ENCODE measurements at places on chromosomes 7 and 10.
A peak's percentile ranks its signal among the peaks of the same experiment; 100 is the strongest.

GRCh38 chr10:110487411-110488331 lies 10.0 kb upstream of the DUSP5 start:
- DNase-seq: no peak

DNA sequence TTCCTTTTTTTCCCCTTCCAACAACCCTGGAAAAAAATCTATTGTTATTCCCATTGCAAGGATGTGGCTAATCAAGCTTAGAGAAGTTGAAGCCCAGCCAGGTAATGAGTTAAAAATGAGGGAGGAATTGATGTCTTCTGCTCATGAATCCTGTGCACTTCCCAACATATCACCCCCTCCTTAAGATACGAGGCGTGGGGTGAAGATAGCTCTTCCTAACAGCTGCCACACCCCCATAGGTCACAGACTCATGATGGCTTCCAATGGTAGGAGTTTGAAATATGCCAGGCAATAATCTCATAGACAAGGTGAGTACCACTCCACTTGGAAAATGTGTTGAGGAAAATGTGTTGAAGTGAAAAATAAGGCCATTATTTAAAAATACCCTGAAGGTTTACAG lies 71.3 kb upstream of the HECW1 start:
- no peak for DNase-seq

- no peak for DNase-seq
Measured at GRCh38 chr7:73452999-73453635, 19.5 kb downstream of the FZD9 start.

DNA sequence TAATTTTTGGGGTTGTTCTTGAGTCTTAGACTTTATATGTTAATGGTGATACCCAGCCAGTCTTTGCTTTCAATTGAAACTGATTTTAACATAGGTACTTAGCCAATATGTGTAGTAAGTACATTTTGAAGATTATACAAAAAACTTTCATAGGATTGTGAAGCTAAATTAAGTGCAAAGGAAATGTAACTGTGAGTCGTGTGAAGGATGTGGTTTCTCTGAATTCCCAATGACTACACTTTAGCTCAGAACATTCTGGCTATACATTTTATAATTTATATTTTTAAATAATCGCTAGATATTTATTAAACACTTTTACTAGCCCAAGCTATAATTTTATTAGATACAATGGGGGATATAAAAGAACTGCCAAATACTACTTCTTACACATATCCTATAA lies 359.3 kb downstream of the PCLO start:
- DNase-seq: no peak

GRCh38 chr10:16581202-16581601 lies 59.5 kb upstream of the C1QL3 start:
- no peak for DNase-seq

- no peak for DNase-seq
Measured at GRCh38 chr7:103297837-103298179, 573 bp downstream of the PMPCB start.

DNA sequence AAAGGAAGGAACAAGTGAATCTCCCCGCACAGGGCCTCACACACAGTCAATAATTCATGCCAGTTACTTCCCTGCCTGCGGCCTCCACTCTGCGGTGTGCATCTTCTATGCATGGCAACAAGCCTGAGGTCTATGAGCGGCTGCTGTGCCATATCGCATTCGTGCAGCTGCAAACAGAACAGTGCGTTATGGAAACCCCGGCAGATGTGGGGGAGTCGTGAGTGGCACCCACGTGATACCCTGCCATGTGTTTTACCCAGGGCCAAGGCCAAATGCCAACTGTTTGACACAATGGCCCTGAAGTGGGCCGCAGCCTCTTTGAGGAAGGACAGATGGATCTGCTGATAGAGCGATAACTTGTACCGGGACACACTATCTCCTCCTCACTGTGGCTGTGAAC lies 13.4 kb downstream of the TNS3 start:
- DNase-seq: no peak

- DNase-seq: no peak
Measured at GRCh38 chr7:155222061-155222460, 75.6 kb upstream of the INSIG1 start.

DNA sequence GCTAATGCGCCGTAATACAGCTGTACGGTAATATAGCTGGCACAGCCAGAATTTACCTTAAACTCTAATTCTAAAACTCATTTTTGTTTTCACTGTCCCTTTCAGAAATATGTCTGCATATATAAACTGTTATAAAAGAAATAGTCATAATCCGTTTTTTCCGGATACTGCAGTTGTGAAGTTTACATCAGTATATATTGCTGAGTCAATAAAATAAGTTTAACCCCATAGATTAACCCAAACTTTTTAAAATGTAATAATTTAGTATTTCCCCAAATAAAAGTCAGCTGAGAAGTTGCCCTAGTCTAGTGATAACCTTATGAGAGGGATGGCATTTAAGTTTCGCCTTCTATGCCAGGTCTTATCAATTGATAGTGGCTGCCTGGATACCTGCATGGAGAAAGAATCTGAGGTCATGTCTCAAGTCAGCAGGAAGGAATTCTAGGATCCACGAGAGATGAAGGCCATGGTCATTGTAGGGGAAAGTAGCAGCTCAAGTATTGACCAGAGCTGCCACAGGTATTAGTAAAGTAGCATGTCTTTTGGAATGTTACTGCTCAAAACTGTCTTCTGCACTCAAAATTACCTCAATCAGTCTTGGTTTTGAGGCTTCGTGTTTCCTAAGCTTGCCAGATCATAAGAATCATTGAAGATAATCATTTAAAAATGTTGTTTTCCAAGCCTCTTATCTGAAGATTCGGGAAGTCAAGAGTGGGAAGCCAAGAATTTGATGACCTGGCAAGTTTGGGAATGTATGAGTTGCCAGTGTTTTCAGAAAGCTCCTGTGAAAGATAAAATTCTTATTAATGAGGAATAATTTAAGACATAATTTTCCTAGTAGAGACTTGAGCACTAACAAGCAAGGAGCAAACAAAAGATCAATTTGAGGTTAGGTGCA lies 10.8 kb downstream of the PRPS1L1 start:
- no peak for DNase-seq

DNA sequence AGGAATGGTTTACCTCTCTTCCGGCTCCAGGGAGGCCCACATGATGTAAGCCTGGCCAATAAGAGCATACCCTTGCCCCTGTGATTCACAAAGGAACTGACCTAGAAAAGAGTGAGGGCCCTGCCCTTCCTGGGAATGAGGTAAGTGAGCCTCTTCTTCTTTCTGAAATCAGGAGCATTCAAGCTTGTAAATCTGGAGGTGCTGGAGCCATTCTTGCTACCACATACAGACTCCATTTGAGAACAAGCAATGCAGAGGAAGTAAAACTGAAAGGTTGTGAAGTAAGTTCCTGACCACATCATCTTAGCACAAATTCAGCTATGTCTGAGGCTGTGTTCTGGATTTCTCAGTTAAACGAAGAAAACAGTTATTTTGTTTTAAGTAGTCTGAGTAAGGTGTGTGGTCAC lies 132.2 kb downstream of the CD36 start:
- DNase-seq: no peak

DNA sequence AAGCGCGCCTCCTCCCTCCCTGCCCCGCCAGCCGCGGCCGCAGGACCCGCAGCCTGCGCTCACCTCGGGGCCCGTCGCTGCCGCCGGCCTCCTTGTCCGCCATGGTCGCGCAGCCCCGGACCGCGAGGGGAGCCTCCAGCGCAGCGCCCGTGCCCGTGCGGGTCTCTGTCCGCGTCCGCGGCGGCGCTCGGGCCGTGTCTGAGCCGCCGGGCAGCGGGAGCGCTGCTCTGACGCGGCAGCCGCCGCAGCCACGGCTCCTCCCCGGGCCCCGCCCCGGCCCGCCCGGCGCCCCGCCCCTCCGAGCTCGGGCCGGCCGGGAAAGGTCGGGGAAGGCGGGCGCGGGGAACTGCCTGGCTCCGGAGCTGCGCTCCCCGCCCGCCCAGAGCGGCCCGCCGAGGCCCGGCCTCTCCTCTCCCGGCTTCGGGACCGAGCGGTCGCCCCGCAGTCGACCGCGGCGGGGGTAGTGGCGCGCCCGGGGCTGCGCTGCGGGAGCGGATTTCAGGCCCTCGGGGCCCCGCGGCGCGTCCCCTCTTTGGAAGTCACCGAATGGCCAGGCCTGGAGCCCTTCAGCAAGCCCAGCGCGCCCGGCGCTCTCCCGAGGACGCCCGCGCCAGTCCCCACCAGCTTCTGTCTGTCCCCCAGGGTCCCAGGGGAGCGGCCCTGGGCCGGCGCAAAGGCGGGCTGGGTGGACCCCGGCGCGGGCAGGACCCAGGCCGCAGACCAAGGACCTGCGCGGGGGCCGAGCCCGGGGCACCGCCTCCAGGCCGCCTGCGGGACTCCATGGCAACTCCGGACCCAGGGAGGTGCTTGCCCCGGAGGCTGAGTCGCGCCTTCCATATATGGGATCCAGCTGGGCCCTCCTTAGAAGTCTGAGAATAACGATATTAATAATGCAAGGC lies at the start of gene HSPA12A:
Gene HSPA12A, minus strand, starts transcription at position 200 of the 899 bp plus-strand sequence. Its CDS starts 97 bp downstream, at position 103.
- no peak for DNase-seq

DNA sequence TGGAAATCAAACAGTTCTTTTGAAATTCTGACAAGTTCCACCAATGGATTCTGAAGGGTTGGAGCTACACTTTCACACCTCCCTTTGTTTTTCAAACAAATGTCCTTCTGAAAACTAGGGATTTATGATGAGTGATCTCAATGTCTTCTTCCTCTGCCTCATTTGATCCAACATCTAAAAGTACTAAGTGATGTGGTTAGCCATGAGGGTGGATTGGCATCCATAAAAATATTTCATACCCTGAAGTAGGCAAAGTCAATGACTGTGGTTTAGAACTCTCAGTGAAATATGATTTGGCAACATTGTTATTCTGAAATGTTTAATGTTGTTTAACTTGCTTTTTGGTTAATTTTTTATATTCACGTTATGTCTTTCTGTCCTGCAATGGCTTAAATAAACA lies 136.9 kb downstream of the MBL2 start:
- no peak for DNase-seq

DNA sequence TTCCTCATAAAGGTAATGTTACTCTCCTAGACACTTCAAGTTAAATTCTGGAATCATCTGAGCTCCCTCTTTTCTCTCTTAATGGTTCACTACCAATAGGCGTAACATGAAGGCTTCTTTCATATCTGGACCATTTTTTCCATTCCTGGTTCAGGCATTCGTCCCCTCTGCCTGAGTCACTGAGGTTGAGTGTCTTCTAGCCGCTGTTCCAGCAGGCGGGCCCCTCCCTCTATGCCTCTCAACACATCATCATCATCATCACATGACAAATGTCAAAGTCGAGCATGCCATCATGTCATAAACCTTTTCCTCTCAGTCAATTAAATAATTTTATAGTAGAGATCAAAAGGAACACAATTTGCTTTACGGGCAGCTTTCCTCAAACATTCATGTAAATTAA lies 168.9 kb upstream of the ASAH2 start:
- no peak for DNase-seq

DNA sequence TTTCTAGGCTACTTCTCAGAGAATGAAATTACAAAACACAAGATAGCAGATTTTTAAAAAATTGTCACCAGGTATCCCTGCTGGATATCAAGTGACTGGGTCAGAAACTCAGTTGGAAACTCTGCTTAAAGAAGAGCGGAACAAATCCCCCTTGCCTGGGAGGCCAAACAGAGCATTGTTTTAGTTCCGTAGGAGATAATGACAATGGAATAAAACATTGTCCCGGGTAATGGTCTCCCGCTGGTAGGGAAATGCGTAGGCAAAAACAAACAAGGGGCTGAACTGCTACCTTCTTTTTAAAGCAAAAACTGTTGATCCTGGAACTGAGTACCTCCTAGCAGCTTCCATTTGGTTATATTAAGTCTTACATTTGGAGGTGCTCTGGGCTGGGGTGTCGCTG lies 21.3 kb upstream of the VAX1 start:
- no peak for DNase-seq

- no peak for DNase-seq
Measured at GRCh38 chr7:91824201-91824600, 56.3 kb downstream of the MTERF1 start.

GRCh38 chr7:50534690-50535290 lies 30.4 kb downstream of the DDC start:
- DNase-seq: no peak

- peak; percentile 64 for DNase-seq
Measured at GRCh38 chr7:144127714-144128334, 4.8 kb downstream of the OR2A14 start.

- no peak for DNase-seq
Measured at GRCh38 chr10:62019685-62020359, 118.3 kb downstream of the ARID5B start.

DNA sequence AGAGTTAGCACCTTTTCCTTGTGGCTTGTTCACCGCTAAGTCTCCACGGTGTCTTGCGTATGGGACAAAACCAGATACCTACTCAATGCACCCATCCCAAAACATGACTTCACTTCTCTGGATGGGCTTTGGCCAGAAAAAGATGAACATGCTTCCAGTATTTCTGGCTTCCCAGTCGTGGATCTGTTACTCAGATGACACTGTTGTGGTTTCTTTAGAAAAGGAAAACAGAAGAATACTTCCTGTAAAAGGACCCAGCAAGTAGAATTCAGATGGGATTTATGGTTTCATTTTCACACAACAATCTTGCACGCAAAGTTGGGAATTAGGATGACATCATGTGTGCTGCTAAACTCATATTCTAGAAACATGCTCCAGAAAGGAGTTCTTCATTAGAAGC lies 216.7 kb downstream of the ADAM12 start:
- DNase-seq: no peak

All from central memory CD8-positive, alpha-beta T cell (primary cell).